ENCODE measurements at places on chromosomes 7 and 10.

DNA sequence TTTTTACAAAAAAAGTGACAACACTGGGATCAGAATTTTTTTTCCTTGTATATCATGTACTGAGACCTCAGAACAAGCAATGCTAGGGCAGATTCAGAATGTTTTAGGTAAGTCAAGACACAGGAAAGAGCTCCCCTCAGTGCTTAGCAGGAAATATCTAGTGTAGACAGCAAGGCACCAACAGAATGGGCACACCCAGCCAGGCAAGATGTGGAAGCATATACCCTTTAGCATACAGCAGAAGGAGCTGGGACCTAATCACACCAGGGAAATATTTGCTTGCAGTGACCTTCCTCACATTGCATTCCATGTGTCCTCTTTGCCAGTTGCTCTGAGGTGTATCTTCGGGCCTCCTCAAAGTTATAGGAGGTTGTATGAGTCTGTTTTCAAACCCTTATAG lies 497.6 kb upstream of the LRRN3 start:
- no peak for DNase-seq

DNA sequence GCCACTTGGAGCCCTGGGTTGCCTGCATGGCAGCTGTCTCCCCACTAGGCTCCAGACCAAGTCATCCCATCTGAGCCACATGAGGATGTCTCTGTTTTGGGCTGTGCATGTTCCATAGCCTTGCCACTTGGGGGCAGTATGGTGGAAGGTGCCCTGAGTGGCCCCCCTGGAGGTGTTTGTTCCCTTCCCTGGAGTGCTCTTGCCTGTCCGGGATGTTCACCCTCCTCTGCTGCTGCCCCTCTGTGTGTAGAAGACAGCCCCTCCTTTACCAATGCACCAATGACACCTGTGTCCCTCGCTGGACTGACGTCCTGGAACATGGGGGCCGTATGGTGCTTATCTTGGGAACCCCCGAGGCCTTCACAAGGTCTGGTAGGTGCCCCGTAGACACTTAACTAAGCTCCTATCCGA lies 100.2 kb downstream of the ACTR3B start:
- no peak for DNase-seq

- DNase-seq: no peak
These were observed 5.8 kb downstream of the NPTX2 start for GRCh38 chr7:98622926-98623325.

DNA sequence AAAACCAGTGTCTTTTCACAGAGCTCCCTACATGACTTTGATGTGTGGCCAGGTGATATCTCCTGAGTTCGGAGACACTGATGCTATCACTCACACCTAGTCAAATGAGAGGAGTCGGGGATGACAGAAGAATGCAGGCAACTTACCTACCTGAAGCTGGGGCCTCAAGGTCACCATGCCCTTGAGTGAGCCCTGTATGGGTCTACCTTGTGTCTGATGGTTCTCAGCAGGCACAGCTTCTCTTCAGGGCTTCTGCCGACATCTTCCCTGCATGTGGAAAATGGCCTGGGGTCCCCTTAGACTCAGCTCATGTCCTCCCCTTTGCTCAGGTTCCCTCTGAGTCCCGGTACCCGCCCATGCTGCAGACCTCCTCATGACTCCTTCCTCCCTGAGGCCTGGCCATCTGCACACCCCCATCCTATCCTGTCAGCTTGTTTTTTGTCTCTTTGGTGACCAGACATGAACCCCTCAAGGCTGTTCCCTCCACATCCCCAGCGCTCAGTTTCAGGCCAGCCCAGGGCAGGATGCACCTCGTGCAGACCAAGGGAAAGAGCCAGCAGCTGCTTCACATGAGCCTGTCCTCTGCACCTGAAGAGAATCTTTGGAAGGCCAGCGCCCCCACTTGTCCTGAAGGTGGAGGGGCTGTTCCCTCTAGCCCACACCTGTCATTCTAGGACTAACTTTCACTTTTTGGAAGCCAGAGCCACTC lies 74.6 kb upstream of the GDF10 start:
- DNase-seq: no peak

DNA sequence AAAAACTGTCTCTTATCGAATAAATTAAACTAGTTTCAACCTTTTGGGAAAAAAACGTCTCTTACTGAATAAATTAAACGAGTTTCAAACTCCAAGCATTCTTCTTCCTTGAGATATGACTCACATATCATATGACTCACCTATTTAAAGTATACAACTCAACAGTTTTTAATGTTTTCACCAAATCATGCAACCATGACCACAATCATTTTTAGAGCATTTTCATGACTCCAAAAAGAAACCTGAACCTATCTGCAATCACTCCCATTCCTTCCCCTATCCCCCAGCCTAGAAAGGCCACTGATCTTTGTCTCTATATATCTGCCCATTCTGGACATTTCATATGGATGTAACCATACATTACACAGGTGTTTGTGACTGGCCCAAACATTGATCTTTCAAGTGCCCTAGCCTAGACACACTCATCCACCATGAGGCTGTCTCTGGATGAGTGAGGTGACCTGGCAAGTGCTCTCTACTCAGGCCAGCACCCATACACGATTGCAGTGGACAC lies 115.3 kb downstream of the PIP4K2A start:
- DNase-seq: peak; percentile 41

Data from mammary epithelial cell (primary cell).